ENCODE measurements at places on chromosomes 6 and 20.

- DNase-seq, result no peak
These were observed 5.0 kb downstream of the EYA2 start for GRCh38 chr20:46899621-46900020.

GRCh38 chr20:54215157-54215789 lies 7.4 kb downstream of the PFDN4 start:
- no peak for DNase-seq

- DNase-seq, result no peak
These were observed 42.8 kb upstream of the HFE start for GRCh38 chr6:26044140-26045064.

- DNase-seq, result peak; percentile 59
These were observed at the start of gene PMEPA1 for GRCh38 chr20:57709823-57710799. Gene PMEPA1, minus strand, starts transcription at chr20:57710015. Its CDS starts 433 bp downstream, at chr20:57709582.

GRCh38 chr6:134819863-134820800 lies 129.8 kb downstream of the ALDH8A1 start:
- no peak for DNase-seq

GRCh38 chr6:159376516-159377158 lies 207.4 kb downstream of the FNDC1 start:
- no peak for DNase-seq

- no peak for DNase-seq
These were observed 10.3 kb upstream of the R3HDML start for GRCh38 chr20:44326391-44327159.

DNA sequence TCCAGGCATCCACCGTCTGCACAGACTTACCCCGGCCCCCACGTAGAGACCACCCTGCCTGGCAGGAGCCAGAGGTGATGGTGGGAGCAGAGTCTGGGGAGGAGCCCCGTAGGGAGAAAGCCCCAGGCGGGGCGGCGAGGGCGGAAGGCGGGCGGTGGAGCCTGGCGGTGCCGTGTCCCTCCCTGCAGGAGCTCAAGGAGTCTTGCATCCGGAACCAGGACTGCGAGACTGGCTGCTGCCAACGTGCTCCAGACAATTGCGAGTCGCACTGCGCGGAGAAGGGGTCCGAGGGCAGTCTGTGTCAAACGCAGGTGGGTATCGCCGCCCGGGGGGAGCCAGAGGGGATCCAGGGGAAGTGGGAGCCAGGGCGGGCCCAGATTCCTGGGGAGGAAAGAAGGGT lies 6.0 kb downstream of the CLPSL1 start:
- DNase-seq, result no peak

Measured in NCI-H524 treated with DMSO at 0.1 percent for 48 hours (cell line).